ENCODE measurements at places on chromosomes 6 and 20. TPM values are rescaled to one million over a fixed set of nuclear protein-coding genes. Genes with fewer than 3 reads are reported as not detected.

GRCh38 chr6:116101790-116102189 lies 1.1 kb downstream of the NT5DC1 start:
- no peak for DNase-seq

DNA sequence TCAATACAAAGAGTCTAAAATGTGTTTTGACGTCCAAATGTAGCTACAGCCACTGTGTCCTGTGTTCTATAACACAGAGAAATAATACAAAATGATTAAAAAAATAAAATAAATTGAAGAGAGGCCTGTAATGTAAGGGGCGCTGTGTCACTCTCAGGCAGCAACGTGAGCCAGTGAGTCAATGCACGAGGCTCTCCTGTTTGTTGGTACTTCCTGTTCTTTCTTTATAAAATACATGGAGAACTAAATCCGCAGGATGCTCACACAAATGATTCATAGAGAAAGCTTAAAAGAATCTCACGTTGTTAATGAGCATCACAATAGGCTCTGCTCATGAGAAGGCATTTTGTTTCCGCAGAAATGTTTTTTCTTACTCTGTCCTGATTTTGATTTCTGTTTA lies 635.0 kb upstream of the AGPAT4 start:
- DNase-seq = no peak

- no peak for DNase-seq
Measured at GRCh38 chr20:20293691-20294385, 74.1 kb upstream of the INSM1 start.

GRCh38 chr6:133945158-133945557 lies 7.9 kb upstream of the TBPL1 start:
- no peak for DNase-seq

- DNase-seq = no peak
Measured at GRCh38 chr20:12173347-12174012, 255.8 kb downstream of the BTBD3 start.

E2F1 gene
- 1.5 TPM for total RNA-seq

PAX1 gene
- total RNA-seq = not detected

OGFR gene
- 34.0 TPM for total RNA-seq

CD40 gene
- total RNA-seq = 17.4 TPM

GGTLC1 gene
- not detected for total RNA-seq

Data from uterus (tissue), 4 donors.